Activated T-cell treated with anti-CD3 and anti-CD28 coated beads, Interleukin-2, amount 50 U/mL, for 48 hours (primary cell): ENCODE measurements at places on chromosomes 13 and 19.

DNA sequence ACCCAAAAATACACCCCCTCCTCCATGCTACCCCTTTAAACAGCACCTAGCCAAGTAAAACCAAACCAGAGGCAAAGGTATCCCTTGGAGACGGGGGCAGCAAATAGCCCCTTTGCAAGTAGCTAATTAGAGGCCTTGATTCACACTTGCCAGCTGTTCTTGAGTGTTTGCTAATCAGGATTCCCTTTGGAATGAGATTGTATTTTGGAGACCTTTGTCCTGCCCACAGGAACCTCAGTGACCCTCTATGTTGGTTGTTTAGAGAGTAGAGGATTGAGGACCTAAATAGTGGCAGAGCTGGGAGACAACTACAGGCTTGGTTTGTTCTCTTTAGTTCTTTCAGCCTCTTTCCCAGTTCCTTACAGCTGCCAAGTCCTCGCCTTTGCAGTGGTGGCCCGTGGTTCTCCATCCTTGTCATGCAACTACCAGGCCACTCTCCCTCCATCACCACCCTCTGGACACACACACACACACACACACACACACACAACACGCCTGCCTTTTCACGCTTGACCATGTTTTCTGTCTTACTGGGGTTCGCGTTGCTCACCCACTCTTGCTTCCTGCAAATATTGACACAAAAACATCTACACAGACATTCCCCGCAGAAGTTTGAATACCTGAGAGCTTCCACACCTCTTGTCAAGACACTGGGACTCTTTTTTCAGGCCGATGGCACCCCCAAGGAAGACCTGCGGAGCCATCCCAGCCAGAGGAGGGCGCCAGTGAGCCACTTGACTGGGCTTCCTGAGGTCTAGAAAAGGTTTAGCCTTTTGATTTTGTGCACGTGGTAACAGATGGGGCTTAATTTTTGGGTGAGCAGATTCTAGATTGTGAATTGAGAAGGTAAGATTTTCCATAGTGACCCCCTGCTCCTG, 80.0 kb upstream of the GPR183 start:
- DNase-seq, result peak; percentile 95

GRCh38 chr13:105442949-105443699, 1092.3 kb downstream of the EFNB2 start:
- no peak for DNase-seq

DNA sequence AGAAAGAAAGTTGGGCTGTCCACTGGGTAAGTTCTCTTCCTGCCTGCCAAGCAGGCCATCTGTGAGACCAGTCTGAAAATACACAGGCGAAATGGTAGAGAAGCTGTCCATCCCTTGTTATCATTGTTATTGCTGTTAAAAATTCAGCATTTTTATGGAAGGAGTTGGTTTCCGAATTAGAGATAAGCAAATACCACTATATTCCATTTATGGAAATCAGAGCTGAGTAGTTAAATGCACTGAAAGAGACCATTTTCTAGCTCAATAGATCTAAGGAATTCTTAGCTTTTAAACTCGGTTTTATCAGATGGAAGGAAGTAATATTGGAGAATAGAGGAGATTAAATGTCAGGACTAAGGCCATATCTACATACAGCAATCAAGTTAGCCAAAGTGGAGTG, 40.7 kb downstream of the MZT1 start:
- DNase-seq, result no peak

DNA sequence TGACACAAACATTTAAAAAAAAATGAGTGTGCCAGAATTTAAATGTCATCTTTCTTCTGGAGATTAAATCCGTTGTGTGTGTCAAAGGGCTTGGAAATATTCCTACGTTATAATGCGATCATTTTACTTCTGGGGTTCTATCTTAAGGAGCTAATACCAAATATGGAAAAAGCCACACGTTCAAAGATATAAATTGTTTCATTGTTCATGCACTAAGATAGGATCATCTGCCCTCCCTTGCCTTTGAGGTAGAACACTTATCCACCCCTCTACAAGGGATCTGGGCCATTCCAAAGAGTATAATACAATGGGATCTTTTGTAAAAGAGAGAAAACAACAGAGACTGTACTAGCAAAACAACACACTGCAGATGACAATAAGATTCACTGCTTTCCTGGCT, 64.9 kb downstream of the ANKRD10 start:
- no peak for DNase-seq

DNA sequence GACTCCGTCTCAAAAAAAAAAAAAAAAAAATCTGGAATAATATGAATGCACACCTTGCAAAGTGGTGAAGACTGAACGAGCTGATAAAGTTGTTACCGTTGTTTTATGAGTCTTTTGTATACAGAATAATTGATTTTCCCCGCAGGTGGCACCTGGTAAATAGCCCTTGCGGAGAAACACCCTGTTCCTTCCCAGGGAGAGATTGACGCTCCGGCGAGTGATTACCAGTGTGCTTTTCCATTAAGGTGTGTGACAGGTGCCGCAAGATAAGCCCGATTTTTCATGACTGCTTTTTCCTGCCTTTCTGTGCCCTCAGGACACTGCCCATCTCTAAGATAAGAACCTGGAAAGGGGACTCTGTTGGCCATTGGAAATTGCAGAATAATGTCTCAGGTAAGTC, 943 bp downstream of the ZNF302 start:
- DNase-seq, result no peak
